Astrocyte (in vitro differentiated cells and primary cell): ENCODE measurements at places on chromosomes 1 and 21. TPM values are rescaled to one million over a fixed set of nuclear protein-coding genes. Genes with fewer than 3 reads are reported as not detected.

Gene RGS16
- total RNA-seq = 4.3 and 5.7 TPM in 2 replicates

Gene UBR4
- total RNA-seq = 133 and 153 TPM in 2 replicates

Gene OSCP1
- total RNA-seq = 4.2 and 6.3 TPM in 2 replicates

Gene ICOSLG
- total RNA-seq = 4.6 and 4.7 TPM in 2 replicates

Gene ST6GALNAC3
- total RNA-seq = 1.8 and 3.2 TPM in 2 replicates

Gene SYT14
- 3.9 and 6.1 TPM in 2 replicates for total RNA-seq

Gene OR6N1
- not detected in 2 replicates for total RNA-seq

Gene RGL1
- 9.6 and 10.1 TPM in 2 replicates for total RNA-seq

- H3K36me3 ChIP-seq = no peaks in the 10 kb centered on the region
- H3K27ac ChIP-seq = no peak overlapping the region
- no peaks in the 10 kb centered on the region for H3K4me1 ChIP-seq
Observed at GRCh38 chr1:187928288-187928687, 1099.5 kb downstream of the PLA2G4A start.

- no peak for DNase-seq
- no peaks in the 10 kb centered on the region for H3K4me1 ChIP-seq
- H3K27ac ChIP-seq = no peak overlapping the region
- H3K4me3 ChIP-seq = no peak overlapping the region
- H3K27me3 ChIP-seq = no peaks in the 10 kb centered on the region
Observed at GRCh38 chr1:189192741-189193520, 1284.7 kb downstream of the BRINP3 start.

- DNase-seq = peak; percentile 90
- H3K27ac ChIP-seq = peak overlapping the region; percentile 71
- no peak overlapping the region for H3K4me3 ChIP-seq
- no peaks in the 10 kb centered on the region for H3K36me3 ChIP-seq
- peaks cover 19% of the 10 kb centered on the region for H3K4me1 ChIP-seq
Observed at GRCh38 chr1:224565186-224565585, 50.9 kb upstream of the CNIH3 start.

DNA sequence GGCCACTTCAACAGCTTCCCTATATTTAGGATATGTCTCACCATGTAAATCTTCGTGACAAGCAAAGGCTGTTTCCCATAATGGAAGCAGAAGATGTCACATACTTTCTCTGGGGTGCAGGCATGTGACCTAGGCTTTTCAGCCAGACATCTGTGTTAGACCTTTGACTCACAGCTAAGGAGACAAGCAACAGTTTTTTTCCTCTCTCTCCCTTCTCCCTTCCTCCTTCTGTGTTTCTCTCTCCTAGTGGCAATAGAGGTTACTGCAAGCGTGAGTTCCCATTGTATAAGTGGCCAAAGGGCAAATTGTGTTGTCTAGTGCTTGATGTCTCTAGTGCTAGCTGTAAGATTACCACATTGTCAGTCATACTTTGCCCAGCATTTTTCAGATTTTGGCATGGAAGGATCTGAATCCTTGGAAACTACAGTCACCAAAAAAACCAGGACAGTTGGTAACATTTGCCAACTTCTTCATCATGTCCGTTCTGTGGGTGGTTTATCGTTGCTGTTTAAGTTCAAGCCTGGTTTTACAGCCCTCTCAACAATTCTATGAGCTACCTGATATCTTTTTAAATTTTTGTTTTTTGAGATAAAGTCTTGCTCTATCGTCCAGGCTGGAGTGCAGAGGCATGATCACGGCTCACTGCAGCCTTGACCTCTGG is 44.4 kb upstream of the RABGAP1L start:
- H3K27ac ChIP-seq = no peak overlapping the region
- peaks cover 3% of the 10 kb centered on the region for H3K27me3 ChIP-seq
- no peaks in the 10 kb centered on the region for H3K4me1 ChIP-seq
- H3K4me3 ChIP-seq = no peak overlapping the region
- H3K36me3 ChIP-seq = no peaks in the 10 kb centered on the region

DNA sequence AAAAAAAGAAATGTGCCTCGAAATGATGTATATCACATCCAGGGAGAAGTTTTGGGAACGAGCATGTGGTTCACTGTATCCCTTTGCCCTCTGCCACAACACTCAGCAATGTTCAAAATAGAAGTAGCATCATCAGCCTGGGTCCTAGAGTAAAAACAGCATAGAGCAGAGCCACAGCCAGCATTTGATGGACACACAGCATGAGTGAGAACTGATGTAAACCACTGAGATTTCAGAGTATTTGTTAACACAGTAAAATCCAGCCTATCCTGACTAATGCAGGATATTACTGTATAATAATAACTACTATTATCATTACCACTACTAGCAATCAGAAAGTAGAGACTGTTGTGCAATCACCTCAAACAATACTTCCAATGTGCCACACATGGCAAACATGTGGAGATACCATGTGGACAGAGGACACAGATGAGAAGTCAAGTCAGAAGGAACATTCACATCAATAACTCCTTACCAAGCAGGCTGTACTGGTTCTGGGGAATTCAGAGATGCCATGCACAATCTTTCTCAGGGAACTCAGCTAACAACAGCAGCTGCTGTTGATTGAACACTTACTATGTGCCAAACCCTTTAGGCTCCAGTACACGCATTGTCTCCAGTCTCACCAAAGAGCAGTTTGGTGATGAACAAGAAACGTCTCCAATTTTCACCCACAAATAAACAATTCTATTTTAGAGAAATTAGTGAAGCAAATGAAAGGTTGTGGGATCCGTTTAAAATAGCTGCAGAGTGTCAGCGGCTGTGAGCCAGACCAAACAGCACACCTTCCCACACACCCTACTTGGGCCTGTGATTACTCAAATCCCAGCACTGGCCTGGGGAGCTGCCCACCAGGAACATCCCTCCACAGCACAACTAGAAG is 16.6 kb upstream of the GFI1 start:
- no peaks in the 10 kb centered on the region for H3K27me3 ChIP-seq
- H3K4me1 ChIP-seq = no peaks in the 10 kb centered on the region
- H3K27ac ChIP-seq = no peak overlapping the region
- H3K36me3 ChIP-seq = no peaks in the 10 kb centered on the region

DNA sequence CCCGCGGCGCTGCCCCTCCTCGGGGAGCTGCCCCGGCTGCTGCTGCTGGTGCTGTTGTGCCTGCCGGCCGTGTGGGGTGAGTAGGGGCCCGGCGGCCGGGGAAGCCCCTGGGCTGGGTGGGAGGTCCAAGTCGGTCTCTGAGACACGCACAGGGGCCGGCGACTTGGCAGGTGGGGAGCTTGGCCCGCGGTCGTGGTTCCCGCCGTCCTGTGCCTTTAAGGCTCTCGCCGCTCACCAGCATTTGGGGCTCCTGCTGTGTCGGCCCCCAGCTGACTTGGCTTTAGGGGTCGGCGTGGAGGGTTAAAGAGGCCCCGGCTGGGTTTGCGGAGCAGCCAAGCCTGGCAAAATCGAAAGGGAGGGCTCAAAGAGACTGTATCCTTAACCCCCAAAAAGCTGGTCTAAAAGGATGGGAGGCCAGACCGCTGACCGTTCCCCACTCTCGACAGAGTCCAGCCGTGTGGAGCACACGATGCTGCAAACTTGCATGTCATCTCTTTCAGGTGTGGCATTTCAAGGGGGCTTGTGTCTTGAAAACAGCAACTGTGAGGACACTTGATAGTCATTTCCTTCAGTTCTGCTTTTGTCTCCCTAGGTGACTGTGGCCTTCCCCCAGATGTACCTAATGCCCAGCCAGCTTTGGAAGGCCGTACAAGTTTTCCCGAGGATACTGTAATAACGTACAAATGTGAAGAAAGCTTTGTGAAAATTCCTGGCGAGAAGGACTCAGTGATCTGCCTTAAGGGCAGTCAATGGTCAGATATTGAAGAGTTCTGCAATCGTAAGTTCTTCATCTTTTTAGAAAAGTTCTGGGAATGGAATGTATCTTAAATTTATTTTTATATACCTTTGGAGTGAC is 540 bp downstream of the CD55 start:
- peaks cover 7% of the 10 kb centered on the region for H3K4me1 ChIP-seq
- H3K27me3 ChIP-seq = no peaks in the 10 kb centered on the region
- H3K4me3 ChIP-seq = peak overlapping the region; percentile 77
- peak; percentile 8 for DNase-seq
- H3K36me3 ChIP-seq = no peaks in the 10 kb centered on the region

GRCh38 chr21:41255190-41255589 is 61.4 kb upstream of the FAM3B start:
- H3K27ac ChIP-seq = peak overlapping the region; percentile 71
- peaks cover 43% of the 10 kb centered on the region for H3K4me1 ChIP-seq
- H3K4me3 ChIP-seq = no peak overlapping the region
- peaks cover 6% of the 10 kb centered on the region for H3K36me3 ChIP-seq

- no peak overlapping the region for H3K27ac ChIP-seq
- no peak for DNase-seq
- no peaks in the 10 kb centered on the region for H3K36me3 ChIP-seq
- no peaks in the 10 kb centered on the region for H3K27me3 ChIP-seq
- H3K4me3 ChIP-seq = no peak overlapping the region
- no peaks in the 10 kb centered on the region for H3K4me1 ChIP-seq
Observed at GRCh38 chr1:211822677-211823407, 7.7 kb downstream of the LPGAT1 start.

GRCh38 chr1:11777658-11778322 is 15.8 kb downstream of the C1orf167 start:
- DNase-seq = no peak
- H3K27me3 ChIP-seq = no peaks in the 10 kb centered on the region
- H3K27ac ChIP-seq = no peak overlapping the region

GRCh38 chr1:207830788-207831187 is 78.9 kb downstream of the CD46 start:
- no peak for DNase-seq
- H3K27me3 ChIP-seq = no peaks in the 10 kb centered on the region
- no peak overlapping the region for H3K4me3 ChIP-seq
- H3K4me1 ChIP-seq = no peaks in the 10 kb centered on the region

GRCh38 chr1:239686386-239686785 is 300.0 kb downstream of the CHRM3 start:
- no peak for DNase-seq
- H3K4me1 ChIP-seq = no peaks in the 10 kb centered on the region
- no peak overlapping the region for H3K4me3 ChIP-seq
- H3K36me3 ChIP-seq = no peaks in the 10 kb centered on the region

GRCh38 chr1:17304151-17304825 is 3.7 kb upstream of the PADI4 start:
- H3K36me3 ChIP-seq = no peaks in the 10 kb centered on the region
- H3K4me3 ChIP-seq = no peak overlapping the region
- no peaks in the 10 kb centered on the region for H3K4me1 ChIP-seq
- no peak for DNase-seq

DNA sequence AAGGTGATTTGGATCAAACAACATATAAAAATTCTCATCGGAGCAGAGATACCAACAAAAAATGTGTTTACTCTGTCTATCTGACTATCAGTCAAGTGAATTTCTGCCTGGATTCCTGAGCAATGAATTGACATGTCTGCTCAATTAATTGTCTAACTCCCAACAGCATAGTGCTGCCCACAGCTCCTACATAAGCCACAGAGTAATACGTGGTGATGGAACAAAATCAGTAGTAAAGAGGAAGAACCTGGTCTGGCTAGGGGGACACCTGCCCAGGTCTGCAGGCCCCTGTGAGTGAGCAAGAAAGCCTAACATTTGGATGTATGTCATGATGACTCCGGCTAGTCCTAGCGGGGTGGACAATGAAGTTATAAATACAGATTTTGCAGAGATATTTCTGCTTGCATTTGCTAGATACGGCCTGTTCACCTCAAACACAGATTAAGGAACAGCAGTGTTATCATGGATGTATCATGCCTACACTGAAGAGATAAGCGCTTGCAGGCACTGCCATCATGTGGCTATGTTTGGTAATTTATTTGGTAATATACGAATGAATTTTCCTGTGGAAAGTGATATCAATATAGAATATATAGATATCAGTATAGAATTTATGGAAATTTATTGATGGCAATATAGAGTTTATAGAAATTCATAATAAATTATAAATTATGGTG is 69.6 kb upstream of the LRRC8B start:
- peak; percentile 12 for DNase-seq
- H3K36me3 ChIP-seq = no peaks in the 10 kb centered on the region
- no peaks in the 10 kb centered on the region for H3K27me3 ChIP-seq
- H3K27ac ChIP-seq = no peak overlapping the region

- no peaks in the 10 kb centered on the region for H3K4me1 ChIP-seq
- H3K27me3 ChIP-seq = no peaks in the 10 kb centered on the region
- no peak overlapping the region for H3K4me3 ChIP-seq
- no peak for DNase-seq
- no peak overlapping the region for H3K27ac ChIP-seq
- H3K36me3 ChIP-seq = no peaks in the 10 kb centered on the region
Observed at GRCh38 chr1:162108426-162108825, 38.9 kb downstream of the NOS1AP start.

DNA sequence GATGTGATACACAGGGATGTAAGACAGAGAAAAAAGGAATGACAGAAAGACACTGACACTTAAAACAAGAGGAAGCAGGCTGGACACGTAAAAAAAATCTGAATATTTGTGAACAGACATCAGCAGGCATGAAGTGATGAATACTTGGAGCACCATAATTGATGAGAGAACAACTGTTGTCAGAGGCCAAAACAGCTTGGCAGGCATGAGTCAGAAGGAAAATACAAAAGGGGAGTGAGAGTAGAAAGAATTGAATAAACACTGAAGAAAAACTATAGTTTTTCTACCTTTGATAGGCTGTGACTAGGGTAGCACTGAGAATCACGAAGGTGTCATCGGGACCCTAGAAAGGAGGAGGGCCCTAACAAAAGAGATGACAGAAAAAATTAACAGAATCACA is 21.6 kb upstream of the GUCA2A start:
- peak; percentile 77 for DNase-seq
- H3K4me3 ChIP-seq = no peak overlapping the region
- peaks cover 25% of the 10 kb centered on the region for H3K36me3 ChIP-seq

DNA sequence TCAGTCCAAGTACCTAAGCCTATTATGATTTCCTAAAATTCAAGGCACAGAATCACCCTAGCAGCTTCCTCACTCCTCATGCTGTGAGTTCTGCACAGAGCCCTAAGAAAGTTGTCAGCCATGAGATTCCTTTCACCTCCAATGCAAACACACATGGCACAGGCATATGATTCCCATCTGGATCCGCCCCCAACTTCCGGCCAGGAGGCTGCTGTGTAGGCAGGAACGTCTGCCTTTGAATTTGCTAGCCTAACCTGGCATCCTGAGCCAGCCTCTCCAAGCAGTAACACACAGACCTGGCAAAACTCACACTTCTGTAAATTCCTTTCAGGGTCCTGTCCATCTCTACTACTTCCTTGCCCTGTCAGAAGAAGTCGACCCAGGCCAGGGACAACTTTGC is 521.1 kb upstream of the BEND5 start:
- no peak for DNase-seq
- no peaks in the 10 kb centered on the region for H3K4me1 ChIP-seq
- no peaks in the 10 kb centered on the region for H3K27me3 ChIP-seq

DNA sequence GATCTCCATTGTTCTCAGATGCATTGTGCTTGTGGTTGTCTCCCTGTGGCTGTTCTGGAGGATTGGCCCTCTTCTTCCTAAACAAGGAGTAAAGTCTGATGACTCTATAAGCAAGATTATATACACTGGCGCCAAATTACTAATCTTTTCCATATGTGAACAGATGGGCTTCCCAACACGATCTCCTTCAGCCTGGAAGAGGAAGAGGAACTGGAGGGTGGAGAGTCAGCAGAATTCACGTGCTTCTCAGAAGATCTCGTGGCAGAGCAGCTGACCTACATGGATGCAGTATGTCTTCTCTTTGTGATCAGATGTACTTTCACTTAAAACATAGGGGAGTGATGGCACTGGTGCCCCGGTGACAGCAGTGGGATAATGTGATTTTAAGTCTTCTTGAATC is 78.7 kb downstream of the RGL1 start:
- H3K4me3 ChIP-seq = no peak overlapping the region
- no peaks in the 10 kb centered on the region for H3K27me3 ChIP-seq
- no peak for DNase-seq
- H3K36me3 ChIP-seq = peaks cover 2% of the 10 kb centered on the region
- H3K27ac ChIP-seq = no peak overlapping the region
- peaks cover 25% of the 10 kb centered on the region for H3K4me1 ChIP-seq

- no peak overlapping the region for H3K27ac ChIP-seq
- H3K27me3 ChIP-seq = peaks cover 2% of the 10 kb centered on the region
- H3K4me3 ChIP-seq = no peak overlapping the region
- H3K4me1 ChIP-seq = no peaks in the 10 kb centered on the region
- no peak for DNase-seq
Observed at GRCh38 chr1:29805122-29805895, 569.0 kb downstream of the PTPRU start.
